Amniotic stem cell (primary cell): ENCODE measurements at places on chromosomes 13 and 19.

GRCh38 chr19:38557205-38557799, 60.5 kb downstream of the MAP4K1 start:
- DNase-seq, result no peak

GRCh38 chr13:98396071-98396710, 180.7 kb downstream of the STK24 start:
- DNase-seq, result no peak

- no peak for DNase-seq
Measured at GRCh38 chr13:52001120-52001731, 10.0 kb downstream of the ATP7B start.

DNA sequence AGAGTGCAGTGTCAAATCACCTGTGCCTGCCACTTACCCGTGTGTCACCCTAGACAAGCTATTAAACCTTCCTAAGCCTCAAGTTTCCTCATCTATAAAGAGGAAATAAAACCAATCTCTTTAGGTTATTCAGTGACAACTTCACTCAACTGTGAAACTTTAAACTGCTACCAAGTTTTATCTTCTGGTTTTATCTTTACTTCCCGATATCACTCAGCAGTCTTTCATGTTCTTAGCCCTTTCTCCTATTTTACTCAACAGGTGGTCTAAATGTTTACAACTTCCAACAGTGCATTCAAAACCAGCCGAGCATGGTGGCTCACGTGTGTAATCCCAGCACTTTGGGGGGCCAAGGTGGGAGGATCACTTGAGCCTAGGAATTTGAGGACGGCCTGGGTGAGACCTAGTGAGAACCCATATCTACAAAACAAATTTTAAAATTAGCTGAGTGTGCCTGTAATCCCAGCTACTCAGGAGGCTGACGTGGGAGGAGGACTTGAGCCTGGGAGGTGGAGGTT, 59.6 kb downstream of the GPALPP1 start:
- DNase-seq, result no peak

GRCh38 chr13:110676595-110677587, 29.0 kb downstream of the CARS2 start:
- no peak for DNase-seq

DNA sequence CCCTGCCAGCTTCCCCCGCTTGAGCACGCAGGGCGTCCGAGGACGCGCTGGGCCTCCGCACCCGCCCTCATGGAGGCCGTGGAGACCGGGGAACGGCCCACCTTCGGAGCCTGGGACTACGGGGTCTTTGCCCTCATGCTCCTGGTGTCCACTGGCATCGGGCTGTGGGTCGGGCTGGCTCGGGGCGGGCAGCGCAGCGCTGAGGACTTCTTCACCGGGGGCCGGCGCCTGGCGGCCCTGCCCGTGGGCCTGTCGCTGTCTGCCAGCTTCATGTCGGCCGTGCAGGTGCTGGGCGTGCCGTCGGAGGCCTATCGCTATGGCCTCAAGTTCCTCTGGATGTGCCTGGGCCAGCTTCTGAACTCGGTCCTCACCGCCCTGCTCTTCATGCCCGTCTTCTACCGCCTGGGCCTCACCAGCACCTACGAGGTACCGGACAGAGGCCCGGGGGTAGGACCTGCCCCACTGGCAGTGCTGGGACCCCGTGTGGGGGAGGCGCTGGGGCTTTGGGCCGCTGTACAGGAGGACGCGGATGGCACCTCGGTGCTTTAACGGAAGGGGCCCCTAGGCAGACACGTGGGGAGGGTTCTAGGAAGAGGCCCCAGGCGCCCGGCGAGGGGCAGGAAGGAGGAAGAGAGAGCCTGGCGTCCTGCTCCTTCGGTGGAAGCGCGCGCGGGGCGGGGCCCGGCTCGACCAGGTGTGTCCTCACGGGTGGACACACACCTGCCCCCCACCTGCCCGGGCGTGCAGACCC, 681 bp downstream of the SLC5A5 start:
- no peak for DNase-seq

DNA sequence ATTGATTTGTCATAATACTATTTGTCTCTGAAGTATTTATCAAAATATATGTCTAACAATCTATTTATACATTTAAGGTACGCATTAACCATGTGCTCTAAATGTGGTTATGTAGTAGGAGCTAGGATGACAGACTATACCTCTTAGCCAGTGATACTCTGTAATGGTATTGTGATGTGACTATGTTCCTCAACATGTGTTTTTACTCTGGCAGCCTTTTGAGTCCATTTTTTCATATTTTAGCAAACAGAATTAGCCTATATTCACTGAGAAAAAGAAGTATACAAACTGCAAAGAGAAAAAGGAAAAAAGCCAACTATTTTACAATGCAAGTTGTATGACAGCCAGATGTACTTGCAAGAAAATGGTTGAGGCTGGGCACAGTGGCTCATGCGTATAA, 26.7 kb downstream of the MAB21L1 start:
- DNase-seq, result no peak

DNA sequence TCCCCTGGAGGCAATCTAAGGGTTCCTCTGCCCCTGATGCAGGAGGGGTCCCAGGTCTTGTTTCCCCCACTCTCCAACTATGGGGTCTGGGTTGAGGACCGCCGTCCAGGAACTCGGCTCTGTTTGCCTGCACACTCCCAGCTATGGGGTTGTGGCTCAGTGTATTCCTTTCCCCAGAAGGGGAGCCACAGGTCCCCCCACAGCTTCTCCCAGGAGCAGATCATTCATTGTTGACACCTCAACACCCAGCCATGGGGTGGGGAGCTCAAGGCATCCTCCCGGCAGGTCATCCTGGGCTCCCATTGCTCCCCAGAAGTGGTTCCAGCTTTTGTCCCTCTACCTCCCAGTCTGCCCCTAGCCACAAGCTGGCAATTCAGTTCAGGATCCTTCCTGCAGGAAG, 975 bp downstream of the ZNF358 start:
- no peak for DNase-seq
